Femur (tissue), 1 donor: ENCODE measurements at places on chromosomes 1 and 21.

DNA sequence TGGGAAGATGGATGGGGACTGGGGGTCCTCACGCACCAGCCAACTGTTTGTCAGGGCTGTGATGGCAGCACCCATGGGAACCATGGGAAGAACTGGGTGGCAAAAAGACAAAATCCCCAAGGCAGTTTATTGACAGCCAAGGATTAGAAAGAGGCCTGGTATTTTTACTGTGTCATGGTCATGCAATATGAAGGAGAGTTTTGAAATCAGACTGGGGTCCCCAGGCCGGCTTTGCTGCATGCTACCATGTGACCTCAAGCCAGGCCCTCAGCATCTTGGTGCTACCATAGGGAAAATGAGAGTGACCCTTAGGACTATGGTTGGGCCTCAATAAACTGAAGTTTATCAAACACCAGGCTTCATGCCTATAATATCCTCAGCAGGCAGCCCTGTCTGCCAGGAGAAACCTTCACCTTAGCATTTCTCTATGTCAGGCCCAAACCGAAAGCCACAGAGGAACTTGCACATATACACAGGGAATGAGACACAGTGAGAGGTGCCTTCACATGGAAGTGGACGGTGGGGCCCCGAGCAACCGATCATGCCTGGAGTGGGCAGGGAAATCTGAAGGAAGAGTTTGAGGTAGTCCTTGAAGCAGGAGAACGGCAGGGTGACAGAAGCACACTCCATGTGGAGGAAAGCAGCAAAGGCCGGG is 203.2 kb downstream of the HIVEP3 start:
- DNase-seq = no peak

GRCh38 chr1:185170291-185170848 is 13.4 kb downstream of the SWT1 start:
- DNase-seq = peak; percentile 60

DNA sequence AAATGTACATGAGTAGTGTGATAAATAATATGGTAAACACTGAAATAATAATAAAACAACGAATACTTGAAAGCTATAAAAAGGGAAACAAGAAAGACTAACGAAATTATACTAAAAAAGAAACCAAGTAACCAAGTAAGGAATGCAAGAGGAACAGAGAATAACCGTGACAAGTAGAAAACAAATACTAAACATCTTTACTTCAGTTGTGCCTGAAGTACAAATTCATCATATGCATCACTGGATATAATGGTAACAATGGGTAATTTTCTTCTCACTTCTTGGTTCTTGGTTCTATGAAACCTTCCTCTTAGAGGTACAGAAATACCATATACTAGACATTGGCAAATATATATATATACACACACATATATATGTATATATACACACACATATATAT is 1093.6 kb upstream of the B3GALT2 start:
- DNase-seq = no peak

DNA sequence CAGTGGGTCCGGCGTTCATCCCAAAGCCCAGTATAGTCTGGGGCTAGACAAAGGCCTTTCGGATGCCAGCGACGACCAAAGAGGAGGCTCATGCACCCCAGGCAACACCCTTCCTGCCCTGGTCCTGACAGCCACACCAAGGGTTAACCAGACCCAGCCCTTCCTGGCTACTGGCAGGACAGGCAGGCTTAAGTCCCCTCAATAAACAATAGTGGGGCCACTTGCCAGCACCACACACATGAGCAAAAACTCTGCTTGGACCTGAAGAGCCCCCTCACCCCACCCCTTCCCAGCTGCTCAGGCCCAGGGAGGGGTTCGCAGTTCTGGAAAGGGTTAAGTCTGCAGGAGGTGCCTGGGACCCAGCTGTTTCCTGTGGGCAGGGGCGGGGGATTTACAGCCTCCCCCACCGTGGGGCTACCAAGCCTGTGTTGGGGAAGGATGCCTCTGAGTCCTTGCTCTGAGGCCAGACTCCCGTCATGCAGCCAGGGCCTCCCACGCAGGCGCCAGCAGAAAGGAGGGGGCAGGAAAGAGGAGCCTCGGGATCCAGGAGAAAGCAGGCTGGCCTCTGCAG is 18.2 kb downstream of the PHLDA3 start:
- DNase-seq = peak; percentile 89

- no peak for DNase-seq
Observed at GRCh38 chr1:238465449-238465848, 574.7 kb upstream of the ZP4 start.

DNA sequence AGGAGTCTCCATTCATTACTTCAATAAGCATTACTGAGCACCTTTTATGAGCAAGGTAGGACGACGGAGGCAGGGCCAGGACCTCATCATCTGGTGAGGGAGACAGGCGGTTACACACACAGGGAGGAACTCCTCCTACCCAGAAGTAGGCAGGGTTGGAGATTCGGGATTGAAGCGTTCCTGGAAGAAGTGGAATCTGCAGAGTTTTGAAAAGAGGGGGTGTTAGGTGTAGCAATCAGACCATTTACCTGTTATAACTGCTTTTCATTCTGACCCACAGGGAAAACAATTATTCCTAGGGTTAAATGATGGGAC is 392.4 kb downstream of the DISC1 start:
- DNase-seq = no peak
